Vagina (tissue), 2 donors: ENCODE measurements at places on chromosomes 7 and 10. TPM values are rescaled to one million over a fixed set of nuclear protein-coding genes. Genes with fewer than 3 reads are reported as not detected.

- no peak for DNase-seq
These were observed 7.4 kb downstream of the KEL start for GRCh38 chr7:142954680-142955268.

DNA sequence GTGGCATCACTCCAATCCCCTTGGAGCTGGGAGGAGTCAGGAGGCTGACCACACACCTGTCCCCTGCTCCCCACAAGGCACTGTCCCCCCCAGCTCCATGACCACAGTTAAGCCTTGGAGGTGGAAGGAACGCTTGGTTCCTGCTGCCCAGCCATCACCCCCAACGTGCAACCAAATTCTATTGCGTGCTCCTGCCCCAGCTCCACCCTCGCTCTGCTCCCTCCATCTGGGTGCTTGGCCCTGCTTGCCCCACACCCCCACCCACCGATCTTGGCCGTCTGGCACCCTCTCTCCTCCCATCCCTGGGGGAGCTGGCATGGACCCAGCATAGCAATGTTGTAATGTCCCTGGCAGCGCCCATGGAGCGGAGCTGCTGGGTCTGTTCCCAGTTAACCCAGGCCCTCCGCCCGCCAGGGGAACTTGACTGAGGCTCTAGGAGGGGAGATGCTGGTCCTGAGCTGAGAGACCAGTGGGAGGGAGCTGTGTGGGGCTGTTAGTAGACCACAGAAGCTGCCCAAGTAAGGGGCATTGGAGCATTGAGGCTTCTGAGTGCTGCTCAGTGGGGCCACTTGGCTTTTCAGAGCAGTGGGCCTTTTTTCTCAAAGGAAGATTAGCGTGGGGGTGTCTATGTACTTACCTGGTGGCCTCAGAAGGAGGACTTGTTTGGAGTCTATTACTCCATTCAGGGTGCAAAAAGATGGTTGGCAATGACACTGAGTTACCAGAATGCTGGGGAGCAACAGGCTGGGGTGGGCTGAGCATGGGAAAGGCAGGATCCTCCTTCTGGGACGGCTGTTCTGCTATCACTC, 1.1 kb downstream of the EPHB6 start:
- no peak for DNase-seq

- no peak for DNase-seq
These were observed 230.1 kb upstream of the CELF2 start for GRCh38 chr10:10787586-10787985.

- DNase-seq = no peak
These were observed 106.7 kb downstream of the NKX6-2 start for GRCh38 chr10:132679217-132679595.

GRCh38 chr10:125757742-125758141, 17.9 kb downstream of the MMP21 start:
- no peak for DNase-seq

DNA sequence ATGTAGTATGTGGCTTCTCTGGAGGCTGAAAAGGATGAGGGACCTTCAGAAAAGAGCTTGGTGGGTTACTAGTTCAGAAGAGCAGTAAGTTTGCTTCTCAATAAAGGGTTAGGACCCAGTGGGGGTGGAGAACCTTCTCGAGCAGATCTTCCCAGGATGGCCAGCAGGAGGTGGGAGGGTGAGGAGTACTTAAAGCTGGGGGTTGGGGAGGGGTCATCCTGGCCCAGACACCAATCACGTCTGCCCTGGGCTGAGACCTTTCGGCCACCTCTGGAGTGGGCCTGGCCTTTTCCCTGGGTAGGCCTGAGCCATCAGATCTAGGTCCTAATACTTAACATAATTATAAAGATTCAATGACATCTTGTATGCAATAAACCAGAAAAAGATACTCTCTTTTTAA, 149.0 kb upstream of the TCF7L2 start:
- DNase-seq = no peak

DNA sequence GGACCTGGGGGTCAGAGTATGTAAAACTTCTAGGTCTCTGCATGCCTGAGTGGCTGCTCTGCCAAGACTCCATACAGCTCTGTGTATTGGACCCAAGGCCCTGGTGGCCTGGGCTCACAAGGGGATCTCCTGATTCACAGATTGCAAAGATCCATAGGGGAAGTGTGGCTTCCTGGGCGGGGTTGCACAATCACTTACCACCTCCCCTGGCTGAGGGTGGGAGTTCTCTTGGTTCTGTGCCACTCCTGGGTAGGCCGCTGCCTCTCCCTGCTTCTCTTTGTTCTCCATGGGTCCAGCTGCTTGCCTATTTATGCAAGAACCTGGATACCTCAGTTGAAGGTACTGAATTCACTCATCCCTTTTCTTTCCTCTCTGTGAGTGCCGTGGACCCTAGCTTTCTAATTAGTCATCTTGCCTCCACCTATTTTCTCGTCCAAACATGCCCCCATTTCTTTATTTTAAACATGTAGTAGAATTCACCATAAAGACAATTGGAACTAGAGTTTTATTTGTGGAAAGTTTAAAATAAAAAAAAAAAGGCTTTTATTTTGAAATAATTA, 18.5 kb upstream of the AGR3 start:
- DNase-seq = no peak

GRCh38 chr7:86991093-86991769, 68.2 kb downstream of the ELAPOR2 start:
- no peak for DNase-seq

GRCh38 chr7:140998715-140999114, 16.0 kb downstream of the MRPS33 start:
- DNase-seq = no peak

GRCh38 chr7:157619753-157620525, 283.1 kb downstream of the DNAJB6 start:
- DNase-seq = no peak

DNA sequence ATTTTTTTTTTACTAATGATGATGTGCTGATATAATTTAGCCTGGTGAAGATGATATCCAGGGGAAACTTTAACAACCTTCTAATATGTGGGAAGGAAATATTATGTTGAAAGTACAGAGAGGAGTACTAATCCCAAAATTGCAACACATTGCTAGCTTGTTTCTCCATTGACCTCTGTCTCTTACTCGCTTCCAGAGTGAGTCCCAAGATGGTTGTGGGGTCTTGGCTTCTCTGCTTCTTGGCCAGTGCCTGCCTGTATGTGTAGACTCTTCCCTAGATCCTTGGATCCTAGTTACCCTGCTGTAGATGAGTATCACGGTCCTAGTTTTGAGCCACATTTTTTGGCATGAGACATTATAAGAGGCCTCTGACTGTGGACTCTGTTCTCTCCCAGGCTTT, 17.5 kb downstream of the BMPER start:
- no peak for DNase-seq

- no peak for DNase-seq
These were observed 184.3 kb upstream of the CTBP2 start for GRCh38 chr10:125344573-125345171.

- DNase-seq = no peak
These were observed 130.3 kb upstream of the ZNF746 start for GRCh38 chr7:149627911-149628310.

- DNase-seq = no peak
These were observed 826 bp downstream of the CHPF2 start for GRCh38 chr7:151232917-151233701.

DNA sequence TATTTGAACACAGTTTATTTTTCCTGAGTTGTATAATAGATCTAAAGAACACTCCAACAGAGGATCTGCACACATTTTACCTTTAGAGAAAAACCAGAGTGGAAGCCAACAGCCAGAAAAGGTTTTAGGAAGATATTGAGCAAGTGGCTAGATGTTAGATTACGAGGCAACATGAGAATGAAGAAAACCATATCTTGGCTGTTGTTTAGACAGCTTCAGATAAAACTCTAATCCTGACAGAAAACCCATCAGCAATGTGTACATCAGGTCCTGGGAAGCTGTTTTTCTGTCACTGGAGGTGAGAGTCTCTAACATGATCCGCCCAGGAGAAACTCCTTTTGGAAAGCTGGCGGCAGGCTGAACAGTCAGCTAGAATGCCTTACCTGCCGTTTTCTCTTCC, 159.5 kb downstream of the SPAG6 start:
- DNase-seq = no peak

- no peak for DNase-seq
These were observed 23.4 kb upstream of the MICU1 start for GRCh38 chr10:72649291-72649690.

GRCh38 chr10:17749890-17750289, 2.1 kb upstream of the TMEM236 start:
- no peak for DNase-seq

- no peak for DNase-seq
These were observed 292.4 kb upstream of the KLF14 start for GRCh38 chr7:131026297-131027000.

- DNase-seq = no peak
These were observed 7.5 kb downstream of the ZFAND2A start for GRCh38 chr7:1152492-1152891.

DNA sequence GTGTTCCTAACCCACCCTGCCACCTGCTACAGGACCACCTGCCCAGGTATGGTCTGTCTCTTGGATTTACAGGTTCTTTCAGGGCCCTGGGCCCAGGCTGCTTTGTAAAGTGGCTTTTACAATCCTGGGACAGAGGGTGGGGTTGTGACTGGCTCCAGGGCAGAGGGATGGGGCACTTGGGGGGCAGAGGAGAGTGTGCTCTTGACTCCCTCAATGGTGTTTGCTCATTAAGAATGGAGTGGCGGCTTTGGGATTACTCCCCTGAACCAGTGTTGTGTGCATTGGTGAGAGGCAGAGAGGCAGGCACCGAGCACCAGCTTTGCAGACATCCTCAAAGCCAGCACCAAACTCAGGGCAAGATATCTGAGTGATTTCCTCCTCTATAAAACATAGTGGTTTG, 43.5 kb downstream of the VWA2 start:
- no peak for DNase-seq

DNA sequence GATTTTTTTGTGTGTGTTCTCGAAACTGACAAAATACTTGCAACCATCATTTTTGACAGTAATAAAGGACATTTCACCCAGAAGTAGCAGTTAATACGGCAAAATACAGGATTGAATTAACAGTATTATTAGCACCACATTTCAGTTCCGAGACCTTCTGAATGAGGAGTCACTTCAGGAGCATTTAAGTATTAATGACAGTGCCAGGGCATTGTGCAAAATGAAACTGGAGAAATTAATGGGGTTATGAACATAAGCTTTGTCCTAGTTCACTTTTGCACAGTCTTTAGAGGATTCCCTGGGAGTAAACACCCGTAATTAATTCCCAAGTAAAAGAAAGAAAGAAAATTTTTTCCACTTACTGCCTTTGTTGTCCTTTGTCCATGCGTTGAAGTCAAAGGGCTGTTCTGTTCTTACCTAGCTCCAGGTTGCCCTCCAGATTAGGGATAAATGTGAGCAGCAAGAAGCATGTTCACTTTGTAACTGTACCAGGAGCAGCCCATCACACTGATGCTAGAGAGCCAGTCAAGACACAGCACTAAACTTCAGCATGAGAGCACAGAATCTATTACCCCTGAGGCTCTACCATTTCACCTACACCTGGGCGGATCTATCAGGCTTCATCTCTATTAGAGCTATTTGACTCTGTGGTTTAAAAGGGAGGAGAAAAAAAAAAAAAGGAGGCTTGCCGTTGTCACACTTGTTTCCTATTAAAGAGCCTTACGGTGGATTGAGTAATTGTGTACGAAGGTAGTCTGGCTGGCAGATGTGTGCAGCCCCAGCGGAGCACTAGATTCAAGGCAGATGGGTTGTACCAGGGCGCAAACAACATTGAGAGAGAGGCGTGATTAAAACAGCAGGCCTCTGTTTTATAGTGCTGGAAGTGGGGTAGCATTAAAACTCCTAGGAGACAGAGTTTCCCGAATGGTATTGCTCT, 297.8 kb upstream of the SEMA3A start:
- DNase-seq = no peak

- no peak for DNase-seq
These were observed 128.2 kb upstream of the TCERG1L start for GRCh38 chr10:131439705-131440104.

Gene SPDYE2
- total RNA-seq = not detected

Gene PRR15
- not detected for total RNA-seq

Gene KCNH2
- total RNA-seq = 6.4 TPM

Gene IL2RA
- total RNA-seq = not detected
